Dermis blood vessel endothelial cell (primary cell): ENCODE measurements at places on chromosomes 1 and 21.

- no peak for DNase-seq
Measured at GRCh38 chr1:95146637-95147036, 29.5 kb downstream of the TLCD4 start.

- DNase-seq: no peak
Measured at GRCh38 chr1:202214089-202214843, 20.7 kb downstream of the LGR6 start.

GRCh38 chr1:207004931-207005830, 27.4 kb downstream of the C1orf116 start:
- DNase-seq: peak; percentile 70

DNA sequence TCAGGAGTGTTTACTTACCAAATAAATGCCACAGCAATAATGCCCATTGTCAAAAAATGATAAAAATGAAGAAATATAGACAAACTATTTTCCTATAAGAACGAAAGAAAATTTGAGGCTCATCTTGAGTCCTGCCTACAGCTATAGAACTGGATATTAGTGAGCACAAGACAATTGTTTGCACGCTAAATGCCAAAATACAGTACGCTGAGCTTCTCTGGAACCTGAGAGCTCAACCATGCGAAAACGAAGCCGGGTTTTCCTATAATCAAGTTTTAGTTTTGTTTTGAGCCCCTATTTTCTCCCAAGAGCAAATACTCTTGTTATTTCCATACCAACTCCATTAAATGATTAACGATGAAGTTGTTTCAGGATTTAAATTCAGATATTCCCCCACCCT, 42.0 kb upstream of the CCSAP start:
- DNase-seq: no peak

DNA sequence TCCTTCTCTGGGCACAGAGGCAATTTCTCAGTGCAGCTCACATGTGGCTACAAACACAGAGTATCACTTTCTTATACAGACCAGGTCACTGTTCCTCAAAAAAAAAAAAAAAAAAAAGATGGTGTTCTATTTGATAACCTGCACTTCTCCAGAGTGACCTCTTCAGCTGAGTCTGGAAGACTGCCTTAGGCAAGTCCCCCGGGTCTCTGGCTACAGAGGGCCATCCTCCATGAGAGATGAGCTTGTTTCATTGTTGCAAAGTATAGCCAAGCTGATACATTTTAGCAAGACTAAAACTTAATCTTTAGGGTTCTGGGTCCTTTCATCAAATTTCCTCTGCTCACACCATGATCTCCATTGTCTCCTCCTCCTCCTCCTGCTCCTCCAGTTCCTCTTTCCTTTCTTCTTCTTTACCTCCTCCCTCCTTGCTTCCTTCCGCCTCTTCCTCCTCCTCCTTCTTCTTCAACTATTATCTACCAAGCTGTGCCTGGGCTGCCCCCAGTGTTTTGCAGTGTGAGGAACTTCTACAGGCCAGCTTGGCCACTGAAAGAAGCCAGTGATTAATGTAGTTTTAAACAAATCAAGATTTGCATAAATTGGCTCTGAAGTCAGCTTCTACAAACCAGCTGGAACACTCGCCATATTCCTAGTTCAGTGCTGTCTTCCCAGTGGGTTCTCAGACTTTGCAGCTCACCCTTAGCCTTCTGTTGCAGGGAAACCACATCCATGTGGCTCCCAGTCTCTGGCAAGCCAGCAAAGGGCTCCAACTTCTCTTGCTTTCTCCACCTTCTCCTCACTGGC, 139.4 kb downstream of the RUNX1 start:
- no peak for DNase-seq

- DNase-seq: no peak
Measured at GRCh38 chr1:39882152-39882551, 1.2 kb downstream of the TRIT1 start.

GRCh38 chr1:34663031-34663430, 91.8 kb upstream of the GJB5 start:
- no peak for DNase-seq

DNA sequence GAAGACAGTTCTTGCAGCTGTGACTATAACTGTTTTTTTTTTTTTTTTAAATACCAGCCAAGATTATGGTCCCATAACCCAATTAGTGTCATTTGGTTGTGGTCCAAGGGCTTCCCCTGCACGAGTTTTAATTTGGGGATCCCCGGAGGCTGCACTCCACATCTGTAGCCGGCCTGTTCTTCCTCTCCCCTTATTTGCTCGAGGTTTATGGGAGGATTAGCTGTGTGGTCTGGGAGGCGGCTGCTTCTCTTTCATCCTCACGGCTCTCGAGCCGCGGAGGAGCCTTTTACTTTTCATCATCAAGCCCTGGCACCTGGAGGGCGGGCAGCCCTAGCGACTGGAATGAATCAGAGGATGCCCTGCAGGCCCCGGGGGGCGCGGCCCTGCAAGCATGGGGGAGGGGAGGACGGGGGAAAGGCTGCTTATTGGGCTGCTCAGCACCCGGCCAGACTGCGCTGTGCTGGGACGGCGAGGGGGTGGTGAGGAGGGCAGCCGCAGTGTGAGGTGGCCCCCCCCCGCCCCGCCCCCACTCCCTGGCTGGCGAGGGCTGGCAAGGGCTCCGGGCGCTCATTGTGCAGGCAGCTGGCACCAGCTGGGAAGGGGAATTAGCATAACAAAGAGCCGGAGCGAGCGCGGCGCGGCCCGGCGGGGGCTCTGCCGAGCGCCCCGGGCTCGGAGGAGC, 18.5 kb downstream of the SERTAD4 start:
- DNase-seq: peak; percentile 45

DNA sequence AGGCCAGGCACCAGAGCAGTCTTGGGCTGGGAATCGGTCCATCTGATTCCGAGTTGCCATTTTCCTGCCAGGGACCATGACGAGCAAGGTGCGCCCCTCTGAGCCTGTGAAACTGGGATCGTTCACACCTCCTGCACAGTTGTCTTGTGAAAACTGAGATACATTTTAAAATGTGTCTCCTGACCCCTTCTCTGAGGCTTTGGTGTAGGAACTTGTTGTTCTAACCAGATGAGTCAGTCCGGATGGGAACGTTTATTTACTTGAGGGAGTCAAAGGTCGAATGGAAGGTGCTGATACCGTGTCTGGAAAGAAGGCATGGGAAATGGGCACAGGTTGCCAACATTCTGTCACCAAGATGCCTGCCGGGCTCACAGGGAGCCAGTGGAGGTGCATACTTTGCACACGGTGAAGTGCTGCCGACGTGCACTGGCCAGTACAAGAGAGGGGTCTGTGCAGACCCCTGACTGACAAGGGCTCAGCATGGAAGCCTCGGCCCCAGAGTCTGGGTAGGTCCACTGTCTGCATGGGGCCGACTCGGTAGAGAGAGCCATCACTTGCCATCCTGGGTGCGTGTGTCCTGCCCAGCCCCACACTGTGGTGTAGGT, 7.4 kb upstream of the KCNN3 start:
- peak; percentile 60 for DNase-seq

DNA sequence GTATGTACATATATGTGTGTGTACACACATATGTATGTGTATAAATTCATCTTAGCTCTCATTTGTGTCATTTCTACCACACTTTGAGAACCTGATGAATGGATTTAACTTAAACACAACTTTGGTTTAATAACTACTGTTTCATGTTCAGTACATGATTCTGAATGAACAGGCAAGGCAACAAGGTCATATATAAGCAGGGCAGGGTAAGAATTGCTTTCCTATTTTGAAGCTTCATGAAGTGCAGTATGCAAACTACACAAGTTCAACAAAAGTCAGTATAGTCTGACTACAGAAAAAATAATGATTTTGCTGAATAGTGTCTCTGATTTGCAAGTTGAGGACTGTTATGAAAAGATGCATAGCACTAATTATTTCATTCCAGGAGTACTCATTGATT, 127.6 kb downstream of the KCNK2 start:
- no peak for DNase-seq

DNA sequence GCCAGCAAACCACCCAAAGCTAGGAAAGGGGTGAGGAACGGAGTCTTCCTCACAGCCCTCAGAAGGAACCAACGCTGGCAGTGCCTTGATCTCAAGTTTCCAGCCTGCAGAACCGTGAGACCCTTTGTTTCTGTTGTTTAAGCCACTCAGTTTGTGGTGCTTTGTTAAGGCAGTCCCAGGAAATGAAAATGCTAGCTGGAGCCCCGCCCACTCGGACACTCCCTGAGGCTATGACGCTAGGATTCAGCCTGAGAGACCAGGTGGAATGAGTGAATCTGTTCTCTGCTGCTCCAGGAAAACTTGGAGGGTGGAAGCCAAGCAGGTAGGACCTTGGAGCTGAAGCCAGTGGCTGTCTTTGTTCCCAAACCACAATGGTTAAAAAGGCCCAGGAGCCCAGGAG, 196.5 kb upstream of the POU3F1 start:
- no peak for DNase-seq

- peak; percentile 93 for DNase-seq
Measured at GRCh38 chr1:201904579-201904978, 15.9 kb downstream of the SHISA4 start.

GRCh38 chr1:156337052-156337887, 822 bp downstream of the CCT3 start:
- peak; percentile 23 for DNase-seq

- DNase-seq: peak; percentile 2
Measured at GRCh38 chr21:27953340-27954045, 986.6 kb upstream of the ADAMTS5 start.

DNA sequence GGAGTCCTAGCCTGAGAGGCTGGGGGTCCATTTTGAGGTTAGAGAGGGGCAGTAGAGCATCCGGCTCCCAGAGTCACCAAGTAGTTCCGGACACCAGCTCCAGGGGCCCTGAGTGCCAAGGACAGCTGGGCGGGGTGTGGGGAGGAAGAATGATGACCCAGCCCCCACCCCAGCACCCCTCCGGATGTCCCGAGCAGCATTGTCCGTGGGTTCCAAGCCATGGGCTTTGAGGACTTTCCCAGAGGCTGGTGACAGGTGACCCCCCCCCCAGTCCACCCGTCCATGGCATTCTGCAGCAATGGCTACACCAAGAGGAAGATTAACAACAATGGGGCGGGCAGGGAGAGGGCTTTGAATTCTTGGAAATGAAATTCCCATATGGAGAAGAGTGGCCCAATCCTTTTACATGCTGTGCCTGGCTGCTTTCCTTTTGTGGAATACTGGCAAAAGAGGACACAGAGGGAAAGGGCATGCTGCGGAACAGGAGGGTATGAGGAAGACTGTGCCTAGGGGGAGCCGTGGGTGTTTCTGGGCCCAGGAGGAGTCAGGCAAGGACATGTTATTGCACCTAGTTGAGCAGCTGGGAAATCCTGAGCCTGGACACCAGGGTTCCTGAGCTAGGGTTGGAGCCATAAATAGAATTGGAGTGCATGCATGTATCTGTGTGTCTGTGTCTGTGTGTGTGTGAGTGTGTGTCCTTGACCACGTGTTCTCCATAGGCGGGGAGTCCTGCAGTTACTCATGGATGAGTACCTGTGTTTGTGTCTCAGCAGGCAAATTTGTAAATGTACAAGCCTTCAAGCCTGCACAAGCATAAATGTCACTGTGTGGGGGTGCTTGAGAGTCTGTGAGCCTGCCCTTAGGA, 956 bp downstream of the ATP1A2 start:
- no peak for DNase-seq

GRCh38 chr1:96130432-96130831, 591.2 kb upstream of the PTBP2 start:
- DNase-seq: no peak

DNA sequence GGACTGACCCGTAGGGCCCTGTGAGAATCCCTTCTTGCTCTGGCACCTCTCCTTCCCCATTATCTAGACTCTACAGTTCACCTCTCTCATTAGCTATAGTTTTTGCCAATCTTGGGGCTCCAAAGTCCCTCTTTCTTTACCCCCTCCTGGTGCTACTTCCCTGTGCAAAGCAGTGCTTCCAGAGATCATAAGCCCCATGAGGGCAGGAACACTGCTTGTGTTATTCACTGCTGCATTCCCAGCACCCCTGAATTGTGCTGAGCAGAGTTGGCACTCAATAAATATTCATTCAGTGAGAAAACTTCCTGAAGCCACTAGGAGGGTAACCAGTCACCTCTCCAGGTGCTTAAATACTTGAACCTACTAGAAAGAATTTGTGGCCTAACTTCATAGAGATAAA, 2.1 kb upstream of the H3-3A start:
- DNase-seq: no peak

DNA sequence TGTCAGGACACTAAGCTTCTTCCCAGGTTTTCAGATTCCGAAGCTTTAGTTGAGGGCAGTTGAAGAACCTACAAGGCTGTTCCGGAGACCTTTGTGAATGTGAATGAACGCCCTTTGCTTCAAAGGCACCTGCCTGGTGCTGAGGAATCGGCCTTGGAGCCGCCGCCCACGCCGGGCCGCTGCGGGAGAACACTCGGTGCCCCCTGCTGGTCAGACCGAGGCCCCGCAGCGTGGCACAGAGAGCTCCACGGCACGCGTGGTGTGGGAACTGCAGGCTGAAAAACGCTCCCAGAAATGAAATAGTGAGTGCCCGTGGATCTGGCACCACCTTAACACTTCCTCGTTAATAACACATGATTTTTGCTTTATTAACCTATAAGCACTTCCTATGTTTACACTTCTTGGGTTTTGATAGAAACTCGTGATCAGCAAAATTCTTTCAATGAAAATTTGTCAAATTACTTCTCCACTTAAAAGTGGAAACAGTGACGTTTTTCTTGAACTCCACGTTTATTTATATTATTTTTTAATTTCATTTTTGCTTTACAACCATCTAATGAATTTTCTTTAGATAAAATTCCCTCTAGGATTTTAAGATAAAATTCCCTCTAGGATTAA, 460.6 kb downstream of the DSCAM start:
- peak; percentile 0 for DNase-seq
